ENCODE measurements at places on chromosomes 3 and 15.

DNA sequence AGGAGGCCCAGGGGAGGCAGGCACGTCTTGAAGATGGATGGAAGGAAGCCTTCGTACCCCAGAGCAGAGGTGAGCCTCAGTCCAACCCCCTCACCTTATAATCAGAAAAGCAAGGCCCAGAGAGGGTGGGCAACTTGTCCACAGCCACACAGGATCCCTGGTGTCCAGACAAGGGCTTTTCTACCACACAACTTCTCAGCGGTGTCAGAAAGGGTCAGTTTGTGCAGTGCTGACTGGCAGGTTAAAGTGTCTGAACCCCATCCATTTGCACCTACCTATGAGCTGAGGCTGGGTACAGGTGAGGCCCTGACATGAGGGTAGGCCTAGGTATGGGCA lies 8.6 kb downstream of the IGDCC3 start:
- DNase-seq: no peak

DNA sequence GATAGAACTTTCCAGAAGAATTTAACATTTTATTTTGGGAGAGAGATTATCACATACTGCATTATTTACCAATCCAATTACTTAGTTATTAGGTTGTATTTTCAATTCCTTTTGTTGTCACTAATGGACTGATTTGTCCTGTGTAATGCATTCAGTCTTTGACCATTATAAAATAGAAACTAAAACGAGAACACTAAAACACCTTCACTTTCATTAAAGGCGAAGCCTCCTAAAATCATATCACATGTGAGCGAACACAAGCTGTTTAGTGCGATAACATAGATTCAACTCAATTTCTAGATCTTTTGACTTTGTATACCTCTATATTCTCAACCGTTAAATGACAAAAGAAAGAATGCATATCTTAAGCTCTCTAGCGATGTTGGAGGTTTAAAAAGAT lies 253.4 kb downstream of the VGLL3 start:
- no peak for DNase-seq

DNA sequence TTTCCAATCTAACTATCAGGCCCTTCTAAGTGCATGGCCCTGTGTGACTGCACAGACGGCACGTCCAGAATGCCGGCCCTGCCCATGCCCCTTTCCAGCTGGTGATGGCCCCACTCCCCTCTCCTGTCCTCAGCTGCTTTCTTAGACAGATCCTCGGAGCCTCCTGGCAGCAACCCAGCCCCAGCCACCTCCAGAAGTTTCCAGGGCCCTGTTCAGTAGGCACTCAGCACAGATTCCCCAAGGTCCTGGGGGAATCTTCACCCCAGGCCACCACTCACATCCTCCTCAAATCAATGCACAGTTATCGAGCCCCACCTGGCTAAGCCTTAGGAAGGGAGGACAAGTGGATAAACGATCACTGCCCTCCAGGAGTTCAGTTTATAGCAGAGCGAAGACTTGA lies 1.4 kb upstream of the CRABP1 start:
- DNase-seq: no peak

DNA sequence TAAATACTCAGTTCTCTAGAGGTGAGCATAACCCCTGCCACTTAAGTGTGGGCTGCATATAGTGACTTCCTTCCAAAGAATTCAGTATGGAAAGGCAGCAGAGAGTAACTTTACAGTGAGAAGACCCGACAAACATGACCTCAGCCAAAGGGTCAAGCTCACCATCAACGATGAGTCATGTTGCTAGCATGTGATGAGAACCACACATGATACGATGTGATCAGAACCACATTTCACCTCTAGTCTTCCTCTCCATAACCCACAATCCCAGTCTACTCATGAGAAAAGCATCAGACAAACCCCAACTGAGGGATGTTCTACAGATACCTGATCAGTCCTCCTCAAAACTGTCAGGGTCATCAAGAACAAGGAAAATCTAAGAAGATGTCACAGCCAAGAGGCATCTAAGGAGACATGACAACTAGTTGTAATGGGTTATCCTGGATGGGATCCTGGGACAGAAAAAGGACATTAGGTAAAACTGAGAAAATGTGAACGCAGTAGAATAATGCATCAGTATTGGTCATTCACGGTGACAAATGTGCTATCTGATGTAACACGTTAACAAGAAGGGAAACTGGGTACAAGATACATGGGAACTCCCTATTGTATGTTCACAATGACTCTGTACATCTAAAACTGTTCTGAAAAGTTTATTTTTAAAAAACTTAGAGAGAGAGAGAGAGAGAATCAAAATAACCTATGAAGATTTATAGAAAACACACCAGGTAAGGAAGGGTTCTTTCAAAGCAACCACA lies 28.3 kb downstream of the SEC61A1 start:
- DNase-seq: no peak

DNA sequence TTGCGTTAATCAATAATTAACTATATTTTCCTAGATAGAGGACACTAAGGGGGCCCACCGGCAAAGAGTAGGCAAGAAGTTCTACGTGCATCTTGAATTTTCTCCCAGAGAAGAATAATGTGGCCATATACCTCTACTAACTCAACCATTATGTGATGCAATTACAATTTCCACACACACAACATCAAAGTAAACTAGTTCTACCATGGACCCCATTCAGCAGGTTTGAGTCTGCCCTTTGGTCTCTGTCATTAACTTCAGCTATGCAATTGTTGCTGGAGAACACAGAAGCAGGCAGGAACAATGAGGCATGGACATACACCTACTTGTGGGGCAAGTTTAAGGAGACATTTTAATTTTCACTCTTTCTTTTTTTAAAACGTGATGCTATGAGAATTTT lies 705.9 kb downstream of the PDCD6IP start:
- no peak for DNase-seq

- DNase-seq: no peak
These were observed 22.5 kb upstream of the TSC22D2 start for GRCh38 chr3:150385296-150386242.

DNA sequence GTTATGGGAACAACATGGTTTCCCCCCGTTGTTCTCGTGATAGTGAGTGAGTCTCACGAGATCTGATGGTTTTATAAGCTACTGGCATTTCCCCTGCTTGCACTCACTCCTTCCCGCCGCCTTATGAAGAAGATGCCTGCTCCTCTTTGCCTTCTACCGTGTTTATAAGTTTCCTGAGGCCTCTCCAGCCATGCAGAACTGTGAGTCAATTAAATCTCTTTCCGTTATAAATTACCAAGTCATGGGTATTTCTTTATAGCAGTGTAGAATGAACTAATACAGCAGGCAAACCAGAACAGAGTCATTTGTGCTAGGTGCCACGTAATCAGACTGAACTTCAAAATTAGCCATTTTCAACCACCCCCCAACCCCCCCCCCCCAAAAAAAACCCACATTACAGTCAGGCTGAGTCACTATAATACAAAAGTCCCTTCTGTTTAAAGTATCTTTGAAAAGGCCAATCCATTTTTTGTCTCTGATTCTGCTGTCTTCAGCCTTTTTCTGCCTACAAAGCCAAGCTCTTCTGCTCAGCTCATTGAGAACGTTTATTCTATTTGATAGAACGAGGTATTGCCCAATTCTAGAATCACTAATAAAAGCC lies 4.1 kb downstream of the OR4F6 start:
- DNase-seq: no peak

DNA sequence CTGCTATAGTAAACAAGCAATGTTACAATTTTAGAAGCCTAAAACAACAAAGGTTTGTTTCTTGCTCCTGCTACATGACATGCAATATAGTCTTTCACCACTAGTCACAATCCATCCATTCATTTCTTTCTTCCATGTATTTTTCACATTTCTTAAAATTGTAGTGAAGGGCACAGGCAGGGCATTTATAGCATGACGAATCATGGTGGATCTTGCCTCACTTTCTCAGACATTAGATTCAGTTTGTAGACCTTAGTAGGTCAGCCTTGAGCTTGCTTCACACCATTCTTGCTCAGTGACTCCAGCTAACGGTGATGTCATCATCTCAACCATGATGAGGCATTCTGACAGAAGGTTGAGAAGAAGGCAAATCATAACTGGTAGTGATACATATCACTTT lies 546.8 kb downstream of the TBL1XR1 start:
- DNase-seq: no peak

GRCh38 chr3:60048447-60048848 lies 998.6 kb upstream of the CFAP20DC start:
- no peak for DNase-seq

- DNase-seq: no peak
These were observed 535.1 kb upstream of the NR2F2 start for GRCh38 chr15:95795386-95795785.

GRCh38 chr15:32899126-32899596 lies 181.4 kb downstream of the GREM1 start:
- no peak for DNase-seq

DNA sequence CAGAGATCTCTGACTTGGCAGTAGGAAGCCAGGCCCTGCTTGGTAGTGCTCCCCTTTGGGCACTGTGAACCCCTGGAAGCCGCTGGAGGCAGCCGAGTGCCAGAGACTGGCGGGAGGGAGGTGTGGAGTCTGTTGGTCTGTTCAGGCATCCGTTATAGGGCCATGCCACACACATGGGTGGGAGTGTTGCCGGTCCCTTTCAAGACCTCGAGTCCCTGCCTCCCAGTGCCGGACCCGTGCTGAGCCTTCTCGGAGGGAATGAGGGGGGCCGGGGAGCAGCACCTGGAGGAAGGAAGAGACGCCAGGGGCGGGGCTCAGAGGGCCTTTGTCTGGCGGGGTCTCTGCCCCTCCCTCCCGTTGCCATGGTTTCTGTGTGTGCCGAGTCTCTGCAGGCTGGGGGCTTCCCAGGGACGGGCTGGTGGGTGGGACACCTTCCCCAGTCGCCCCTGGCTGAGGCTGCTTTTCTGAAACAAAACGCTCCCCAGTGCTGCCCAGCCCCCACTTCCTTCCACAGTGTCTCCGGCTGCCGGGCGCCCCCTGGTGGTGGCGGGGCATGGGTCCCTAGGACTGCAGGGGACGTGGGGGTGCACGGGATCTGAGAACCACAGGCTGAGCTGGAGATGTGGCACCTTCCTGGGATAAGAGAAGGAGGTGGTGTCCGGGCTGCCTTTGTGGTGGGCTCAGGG lies 10.0 kb downstream of the GNAI2 start:
- peak; percentile 79 for DNase-seq

DNA sequence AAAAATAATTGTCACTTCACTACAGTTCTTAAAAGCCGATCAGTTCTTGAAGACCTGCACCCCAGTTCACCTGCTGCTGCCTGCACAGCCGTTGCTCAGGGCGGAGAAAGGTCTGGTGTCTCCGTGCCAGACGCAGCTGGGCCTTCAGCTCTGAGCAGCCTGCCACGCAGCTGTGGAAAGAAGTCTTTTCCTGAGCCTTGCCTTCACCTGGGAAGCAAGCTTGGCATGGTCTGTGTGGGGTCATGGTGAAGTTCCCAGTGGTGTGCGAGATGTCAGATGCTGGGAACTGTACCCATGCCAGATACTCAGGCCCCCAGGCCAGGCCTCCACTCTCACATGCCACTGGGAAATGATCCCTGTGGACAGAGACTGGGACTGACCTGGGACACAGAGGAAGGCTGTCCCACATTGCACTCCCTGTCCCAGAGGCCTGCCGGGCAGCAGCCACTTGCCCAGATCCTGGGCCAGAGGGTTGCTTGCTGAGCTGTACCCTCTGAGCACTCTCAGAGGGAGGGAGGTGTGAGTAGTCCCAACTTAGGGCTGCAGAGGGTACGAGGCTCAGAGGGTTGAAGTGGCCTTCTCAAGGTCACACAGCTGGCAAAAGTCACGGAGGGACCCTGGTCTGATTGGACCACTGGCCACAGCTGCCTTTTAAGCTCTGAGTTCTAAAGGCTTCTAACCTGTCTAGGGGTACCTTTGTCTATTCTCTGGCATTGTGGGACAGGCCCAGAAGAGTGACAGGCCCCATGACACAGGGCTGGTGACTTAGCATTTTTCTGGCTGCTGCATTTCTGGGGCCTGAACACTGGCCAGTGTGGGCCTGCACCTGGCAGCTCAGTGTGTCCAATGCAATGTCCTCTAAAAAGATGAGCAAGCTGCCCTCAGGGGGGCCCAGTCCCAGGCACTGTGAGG lies 55.4 kb downstream of the KLF13 start:
- no peak for DNase-seq

DNA sequence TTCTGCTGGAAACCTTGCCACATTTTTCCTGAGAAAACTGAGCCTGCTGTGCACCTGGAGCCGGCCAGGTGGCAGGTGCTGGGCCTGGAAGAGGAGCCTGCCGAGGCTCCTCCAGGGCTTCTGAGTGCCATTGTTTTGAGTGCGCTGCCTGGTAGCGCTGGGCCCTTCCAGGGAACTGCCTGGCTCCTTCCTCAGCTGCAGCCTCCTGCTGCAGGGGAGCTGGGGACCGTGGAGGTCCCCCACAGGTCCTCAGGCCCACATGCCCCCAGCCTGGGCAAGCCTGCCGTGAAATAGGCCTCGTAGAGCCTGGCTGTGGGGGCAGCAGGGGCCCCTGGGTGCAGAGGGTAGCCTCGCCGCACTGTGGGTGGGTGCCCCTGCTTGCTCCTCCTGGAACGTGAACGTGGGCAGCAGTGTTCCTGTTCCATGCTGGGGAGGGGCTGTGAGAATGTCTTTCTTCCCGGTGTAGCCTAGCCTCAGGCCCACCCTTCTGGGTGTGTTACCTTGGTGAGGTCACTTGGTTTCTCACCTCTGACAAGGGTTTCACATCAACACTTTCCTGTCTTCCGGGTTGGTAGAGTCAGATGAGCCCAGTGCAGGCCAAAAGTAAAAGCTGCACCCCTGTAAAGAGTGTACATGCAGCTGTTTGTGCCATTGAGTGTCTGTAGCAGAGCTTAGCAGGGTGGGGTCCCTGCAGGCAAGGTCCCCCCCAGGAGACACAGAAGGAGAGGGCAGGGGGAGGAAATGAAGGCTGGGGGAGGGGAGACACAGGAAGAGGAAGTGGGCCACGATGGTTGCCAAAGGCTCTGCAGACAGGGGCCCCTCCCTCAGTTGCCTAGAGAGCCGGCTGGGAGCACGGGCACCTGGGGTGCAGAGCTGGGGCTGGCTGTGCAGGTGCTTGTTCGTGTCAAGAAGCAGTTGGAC lies 34.5 kb downstream of the KLF13 start:
- no peak for DNase-seq

- DNase-seq: no peak
These were observed 67.2 kb downstream of the RPL39L start for GRCh38 chr3:187072102-187072501.

DNA sequence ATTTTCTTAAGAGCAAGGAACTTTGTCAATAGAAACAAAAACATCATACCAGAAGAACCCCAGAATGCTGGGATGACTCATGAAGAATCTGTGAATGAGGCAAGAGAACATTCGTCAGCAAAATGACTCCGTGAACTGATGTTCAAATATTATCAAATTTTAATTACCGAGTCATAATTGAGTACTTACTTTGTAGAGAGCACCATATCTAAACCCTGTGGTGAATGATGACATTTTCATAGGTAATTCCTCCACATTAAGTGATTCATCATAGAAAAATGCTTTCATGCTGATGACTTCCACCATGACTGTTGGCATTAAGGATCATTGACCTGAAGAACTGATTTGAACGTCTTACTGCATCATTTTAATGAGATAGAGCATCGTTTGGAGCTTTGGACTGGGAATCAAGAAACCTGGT lies 56.3 kb downstream of the PPARG start:
- no peak for DNase-seq

GRCh38 chr3:196519718-196520082 lies 4.6 kb upstream of the SMCO1 start:
- DNase-seq: no peak
